ENCODE measurements at places on chromosomes 2 and 18.

DNA sequence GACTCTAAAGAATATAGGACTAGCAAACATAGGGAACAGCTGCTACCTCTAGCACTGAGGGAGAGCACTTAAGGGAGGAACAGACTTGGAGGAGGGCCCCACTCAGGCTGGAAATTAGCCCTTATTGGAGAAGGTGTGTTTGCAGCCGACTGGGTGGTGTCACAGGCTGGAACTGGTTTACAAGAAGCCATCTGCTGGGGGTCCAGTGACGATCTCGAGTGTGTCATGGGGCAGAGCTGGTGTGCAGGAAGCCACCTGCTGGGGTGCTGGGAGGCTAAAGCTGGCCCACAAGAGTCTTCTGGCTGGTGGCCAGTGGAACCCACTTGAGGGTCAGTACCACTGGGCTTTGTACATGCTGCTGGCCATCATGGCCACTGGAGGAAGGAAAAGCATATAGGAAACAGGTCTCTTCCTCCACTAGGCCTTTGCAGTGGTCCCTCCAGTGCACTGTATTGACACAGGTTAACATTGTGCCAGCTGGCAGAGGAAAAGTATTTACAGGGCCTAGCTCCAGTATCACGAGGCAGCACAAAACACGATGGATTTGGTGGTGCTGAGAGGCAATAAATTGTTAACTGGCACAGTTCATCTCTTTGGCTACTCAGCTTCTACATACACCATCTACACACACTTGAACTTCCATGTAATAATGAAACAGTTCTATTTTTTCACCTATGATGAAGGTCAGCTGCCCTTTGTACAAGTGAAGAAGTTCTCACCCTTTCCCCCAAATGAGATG lies 43.6 kb downstream of the MAP3K20 start:
- no peak for DNase-seq

GRCh38 chr2:1461507-1462390 lies 48.5 kb downstream of the TPO start:
- no peak for DNase-seq

- DNase-seq = no peak
Measured at GRCh38 chr2:202112041-202112440, 39.0 kb downstream of the KIAA2012 start.

DNA sequence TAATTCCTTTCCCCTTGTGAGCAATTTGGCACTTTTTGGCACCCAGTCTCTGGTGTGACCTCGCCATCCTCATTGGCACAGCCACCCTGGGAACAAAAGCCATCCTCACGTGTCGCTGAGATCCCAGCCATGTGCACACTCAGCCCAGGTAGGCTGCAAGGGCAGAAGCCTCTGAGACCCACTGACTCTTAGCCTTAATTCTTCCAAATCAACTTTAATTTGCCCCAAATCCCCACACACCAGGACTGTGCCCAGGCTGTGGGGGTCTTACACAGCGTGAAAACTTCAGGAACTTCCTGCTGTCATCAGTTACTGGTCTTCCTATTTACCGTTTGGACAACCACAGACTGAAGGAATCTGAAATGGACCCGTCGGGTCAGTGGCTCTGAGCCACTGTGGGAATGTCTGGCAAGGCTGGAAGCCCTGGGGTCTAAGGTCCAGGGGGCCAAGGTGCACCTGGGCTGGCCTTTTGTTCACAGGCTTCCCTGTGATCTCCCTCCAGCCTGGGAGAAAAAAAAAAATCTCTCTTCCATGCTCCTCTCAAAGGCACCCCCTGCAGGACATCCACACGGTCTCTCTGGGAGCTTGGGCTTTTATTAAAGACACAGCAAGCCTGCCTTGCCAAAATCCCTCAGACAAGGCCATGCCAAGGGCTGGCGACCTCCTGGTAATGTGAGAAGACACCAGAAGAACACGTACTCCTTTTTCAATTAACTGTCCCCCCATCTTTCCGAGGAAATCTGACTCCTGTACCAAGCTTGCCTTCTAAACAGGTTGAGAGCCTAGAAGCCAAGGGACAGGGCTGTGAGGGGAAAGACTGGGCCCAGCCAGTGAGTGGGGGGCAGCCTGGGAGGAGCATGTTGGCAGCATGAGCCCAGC lies 42.1 kb upstream of the LAPTM4A start:
- peak; percentile 85 for DNase-seq

- no peak for DNase-seq
Measured at GRCh38 chr2:447902-448665, 160.2 kb upstream of the ALKAL2 start.

DNA sequence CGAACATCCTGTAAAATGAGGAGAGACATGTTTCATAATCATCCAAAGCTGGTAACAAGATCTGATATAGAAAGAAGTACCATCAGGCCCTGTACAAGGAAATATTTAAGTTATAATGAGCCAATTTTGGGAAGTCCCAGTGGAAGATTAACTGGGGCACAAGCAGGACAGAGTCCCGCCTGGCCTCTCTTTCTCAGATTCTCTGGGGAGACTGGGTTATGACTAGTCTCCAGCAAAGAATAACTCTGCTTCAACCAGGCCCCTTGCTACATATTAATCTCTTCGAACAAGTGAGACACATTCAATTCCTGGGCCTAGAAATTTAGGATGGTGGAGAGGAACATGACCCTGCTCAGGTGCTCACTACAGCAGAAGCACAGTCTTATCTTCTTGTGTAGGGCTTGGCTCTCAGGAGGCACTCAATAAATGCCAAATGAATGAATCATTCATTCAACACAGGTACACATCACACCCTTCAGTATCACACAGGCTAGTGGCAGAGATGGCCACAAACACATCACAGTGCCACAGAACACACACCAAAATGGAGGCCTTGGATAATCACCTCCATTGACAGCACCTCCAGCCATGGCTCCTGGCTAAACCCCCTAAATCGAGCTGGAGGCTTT lies 46.4 kb upstream of the RNF152 start:
- no peak for DNase-seq

DNA sequence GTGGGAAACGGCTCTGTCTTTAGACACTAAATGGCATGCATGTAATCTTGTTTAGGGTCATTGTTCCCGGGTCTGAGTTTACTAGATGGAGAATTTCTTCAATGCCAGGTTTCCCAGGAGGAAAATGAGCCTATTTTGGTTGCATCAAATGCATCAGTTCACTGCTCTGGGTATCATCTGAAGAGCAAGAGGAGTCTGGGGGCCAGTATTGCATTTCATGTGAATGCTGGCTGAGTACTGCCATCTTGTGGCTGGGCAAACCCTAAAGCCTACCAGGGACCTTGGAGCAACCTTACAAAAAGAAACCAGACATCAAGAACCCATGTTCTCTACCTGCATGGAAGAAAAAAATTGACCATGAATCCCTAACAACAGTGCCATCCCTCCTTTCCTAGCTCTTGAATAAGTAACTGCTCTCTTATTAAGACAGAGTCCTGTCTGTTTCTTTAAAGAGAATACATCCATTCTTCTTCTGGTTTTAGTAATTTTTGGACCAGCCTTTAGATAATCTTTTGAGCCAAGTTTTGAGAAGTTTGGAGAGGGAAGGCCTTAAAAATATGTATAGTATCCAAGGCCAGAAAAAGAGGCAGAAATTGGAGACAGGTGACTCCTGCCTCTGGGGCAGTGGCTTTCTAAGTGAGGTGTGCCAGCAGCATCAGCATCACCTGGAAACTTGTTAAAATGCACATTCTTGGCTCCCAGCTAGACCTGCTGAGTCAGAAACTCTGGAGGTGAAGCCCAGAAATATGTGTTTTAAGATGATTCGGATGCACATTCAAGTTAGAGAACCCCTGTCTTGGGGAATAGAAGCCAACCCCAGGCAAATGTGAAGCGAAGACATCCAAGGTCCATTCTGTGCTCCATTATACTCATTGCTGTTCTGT lies 261.0 kb upstream of the CXCR4 start:
- DNase-seq = peak; percentile 39

- no peak for DNase-seq
Measured at GRCh38 chr2:240974771-240975572, 23.4 kb upstream of the SNED1 start.

- DNase-seq = no peak
Measured at GRCh38 chr2:155099784-155100183, 401.3 kb downstream of the KCNJ3 start.

DNA sequence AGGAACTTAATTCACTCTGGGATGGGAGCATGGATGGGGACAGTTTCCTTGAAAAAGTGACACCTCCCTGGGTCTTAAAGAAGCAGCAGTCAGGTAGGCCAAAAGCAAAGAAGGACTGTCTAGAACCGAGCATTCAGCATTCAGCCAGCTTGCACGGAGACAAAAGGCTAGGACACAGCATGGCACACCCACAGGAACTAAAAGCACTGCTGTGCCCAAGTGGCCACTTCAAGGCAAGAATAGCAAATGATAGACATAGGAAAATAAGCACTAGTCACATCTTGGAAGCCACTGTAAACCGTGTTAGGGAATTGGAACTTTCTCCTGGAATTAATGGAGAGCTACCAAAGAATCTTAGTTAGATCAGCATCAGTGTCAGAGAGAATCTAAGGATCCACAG lies 47.0 kb downstream of the LRP2 start:
- no peak for DNase-seq

DNA sequence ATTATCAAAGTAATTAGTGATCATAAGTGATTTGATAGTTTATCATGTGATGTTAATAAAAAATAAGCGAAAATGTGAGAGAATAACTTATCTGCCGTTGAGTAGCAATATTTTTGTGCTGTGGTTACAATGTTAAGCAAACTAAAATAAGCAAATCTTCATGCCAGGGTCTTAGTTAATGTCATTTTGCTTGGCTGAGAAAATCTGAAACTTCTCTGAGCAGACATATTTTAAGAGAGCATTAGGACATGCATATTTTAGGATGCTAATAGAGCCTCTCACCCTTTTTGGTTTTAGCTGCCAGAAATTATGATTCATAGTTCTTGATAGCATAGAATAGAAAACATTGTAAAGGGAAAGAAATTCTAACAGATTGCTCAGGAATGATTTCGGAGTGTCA lies 233.5 kb upstream of the ZEB2 start:
- peak; percentile 73 for DNase-seq

DNA sequence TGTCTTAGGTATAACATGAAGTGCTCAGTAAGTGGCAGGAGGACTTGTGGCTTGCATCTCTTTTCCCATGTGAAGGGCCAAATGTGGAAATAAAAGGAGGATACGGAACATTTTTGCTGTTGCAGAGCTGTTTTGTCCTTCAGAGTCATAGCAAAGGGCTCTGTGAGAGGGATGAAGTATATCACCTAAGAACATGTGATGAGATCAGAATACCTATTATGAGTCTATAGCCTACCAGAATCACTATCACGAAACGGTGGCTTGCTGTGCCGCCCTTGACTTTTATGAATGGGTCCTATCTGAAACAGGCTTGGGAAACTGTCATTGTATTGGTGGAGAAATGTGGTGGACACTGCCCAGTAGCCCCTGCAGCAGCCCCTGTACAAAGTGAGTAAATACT lies 67.0 kb upstream of the ITGB6 start:
- no peak for DNase-seq

- peak; percentile 67 for DNase-seq
Measured at GRCh38 chr18:62663731-62664336, 51.5 kb upstream of the PHLPP1 start.

- DNase-seq = no peak
Measured at GRCh38 chr2:155766342-155767115, 566.0 kb downstream of the NR4A2 start.

GRCh38 chr18:24988253-24988840 lies 363.6 kb downstream of the ZNF521 start:
- DNase-seq = no peak

DNA sequence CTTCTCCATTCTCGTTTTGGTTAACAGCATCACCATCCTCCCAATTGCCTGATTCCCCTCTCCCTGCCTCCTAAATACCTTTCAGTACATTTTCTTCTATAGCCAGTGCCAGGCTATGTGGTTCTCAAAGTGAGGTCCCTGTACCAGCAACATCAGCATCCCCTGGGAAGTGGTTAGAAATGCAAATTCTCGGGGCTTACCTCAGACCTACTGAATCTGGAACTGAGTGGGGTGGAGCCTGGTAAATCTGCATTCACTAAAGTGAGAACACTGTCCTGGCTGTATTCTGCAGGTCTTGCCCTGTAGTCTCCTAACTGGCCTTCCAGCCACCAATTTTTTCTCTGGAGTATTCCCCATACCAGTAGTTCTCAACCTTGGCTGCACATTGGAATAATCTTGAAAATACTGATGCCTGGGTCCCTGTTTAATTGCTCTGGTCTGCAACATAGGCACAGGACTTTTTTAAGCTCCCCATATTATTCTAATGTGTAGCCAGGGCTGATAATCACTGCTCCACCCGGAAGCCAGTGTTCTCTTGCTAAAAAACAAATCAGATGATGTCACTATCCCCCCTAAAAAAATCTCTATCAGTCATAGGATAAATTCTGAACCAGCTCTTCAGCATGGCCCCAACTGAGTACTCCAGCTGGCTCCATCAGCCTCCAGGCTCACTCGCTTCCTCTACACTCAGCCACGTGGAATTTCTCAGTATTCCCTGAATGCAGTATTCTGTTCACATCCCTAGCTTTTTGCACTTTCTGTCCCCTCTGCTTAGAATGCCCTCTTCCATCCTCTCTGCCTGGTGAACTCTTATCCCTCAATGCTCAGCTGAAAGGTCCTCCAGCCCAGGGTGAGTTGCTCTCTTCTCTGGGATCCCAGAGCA lies 98.4 kb downstream of the CDK15 start:
- DNase-seq = peak; percentile 77

GRCh38 chr2:12721566-12722446 lies 5.1 kb downstream of the TRIB2 start:
- DNase-seq = peak; percentile 61

DNA sequence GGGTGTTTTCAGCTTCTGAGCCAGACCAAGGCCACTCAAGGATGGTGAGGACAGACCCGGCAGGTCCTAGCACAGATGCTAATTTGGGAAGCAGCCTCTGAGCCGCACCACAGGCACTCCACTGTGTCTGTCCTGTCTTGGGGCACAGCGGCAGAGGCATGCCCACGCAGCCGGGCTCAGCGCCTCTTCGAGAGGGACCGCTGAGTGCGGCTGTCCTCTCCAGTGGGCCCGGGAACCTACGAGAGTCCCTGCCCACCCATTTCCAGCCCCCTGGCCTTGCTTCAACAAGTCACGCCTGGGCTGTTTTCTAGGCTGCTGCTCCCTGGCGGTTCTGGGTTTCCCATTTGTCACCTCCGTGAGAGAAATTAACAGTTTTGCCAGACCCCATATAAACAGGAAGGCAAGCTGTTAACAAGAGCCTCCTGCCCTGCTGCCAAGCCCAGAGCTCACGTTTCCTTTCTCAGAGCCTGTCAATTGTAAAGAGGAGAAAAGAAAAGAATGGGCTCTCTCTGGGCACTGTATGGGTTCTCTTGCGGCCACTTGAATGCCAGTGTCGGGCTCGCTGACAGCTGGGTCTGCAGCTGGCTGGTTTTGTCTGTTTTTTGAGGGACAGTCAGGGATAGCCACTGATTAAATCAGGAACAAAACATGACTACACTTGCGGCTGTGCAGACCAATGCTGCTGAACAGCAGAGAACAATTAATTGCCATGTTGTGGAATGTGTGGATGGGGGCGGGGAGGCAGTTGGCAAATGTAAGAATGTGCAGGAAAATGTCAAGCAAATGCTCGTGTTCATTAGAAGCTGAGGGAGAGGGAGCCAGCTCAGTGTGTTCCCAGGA lies 30.6 kb downstream of the TMEM17 start:
- DNase-seq = peak; percentile 61

DNA sequence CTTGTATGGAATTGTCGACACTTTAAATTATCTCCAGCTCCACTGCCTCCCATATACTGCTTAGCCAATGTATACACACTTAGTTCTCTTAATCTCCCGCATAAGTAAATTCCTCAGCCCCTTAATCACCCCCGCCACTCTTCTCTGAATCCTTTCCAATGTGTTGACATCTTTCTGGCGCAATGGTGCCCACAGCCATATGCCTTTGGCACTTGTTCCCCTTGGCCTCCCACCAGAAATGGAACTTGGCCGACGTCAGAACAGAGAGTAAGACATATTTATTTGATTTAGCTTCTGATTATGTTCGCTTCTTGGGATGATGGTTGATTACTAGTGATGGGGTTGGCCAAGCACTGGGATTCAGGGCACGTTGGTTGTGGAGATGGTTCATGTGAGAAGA lies 1089.3 kb upstream of the CELF4 start:
- DNase-seq = peak; percentile 12

All from fibroblast of skin of scalp (primary cell).